ENCODE measurements at places on chromosomes 4 and X.

DNA sequence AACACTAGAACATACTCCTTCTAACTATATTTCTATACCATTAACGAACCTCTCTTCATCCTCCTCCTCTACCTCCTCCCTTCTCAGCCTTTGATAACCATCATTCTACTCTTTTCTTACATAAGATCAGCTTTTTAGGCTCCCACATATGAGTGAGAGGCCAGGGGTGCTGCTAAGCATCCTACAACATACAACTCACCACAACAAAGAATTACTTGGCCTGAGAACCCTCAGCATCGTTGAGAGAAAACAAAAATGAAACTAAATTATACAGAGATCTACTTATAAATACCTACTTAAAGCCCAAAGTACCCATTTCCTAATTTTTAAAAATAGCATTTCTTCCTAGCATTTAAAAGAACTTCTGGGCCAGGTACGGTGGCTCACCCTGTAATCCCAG, 77.7 kb downstream of the CC2D2A start:
- no peak for DNase-seq

DNA sequence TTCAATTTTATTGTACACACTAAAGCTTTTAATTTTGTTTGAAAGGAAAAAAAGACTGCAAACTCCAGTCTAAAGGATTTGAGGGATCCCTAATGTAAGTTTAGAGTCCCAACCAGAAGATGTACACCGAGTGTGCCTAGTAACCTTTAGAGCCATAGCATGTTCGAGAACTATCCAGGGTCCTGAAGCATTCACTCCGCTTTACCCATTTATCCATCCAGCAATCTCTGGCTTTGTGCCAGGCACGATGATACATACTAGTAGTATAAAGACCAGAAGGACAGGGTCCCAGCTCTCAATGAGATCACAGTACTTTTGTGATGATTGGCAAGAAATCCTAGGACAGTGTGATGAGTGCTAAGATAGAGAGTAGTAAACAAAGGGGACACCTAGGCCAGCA, 168.7 kb downstream of the STK32B start:
- no peak for DNase-seq

DNA sequence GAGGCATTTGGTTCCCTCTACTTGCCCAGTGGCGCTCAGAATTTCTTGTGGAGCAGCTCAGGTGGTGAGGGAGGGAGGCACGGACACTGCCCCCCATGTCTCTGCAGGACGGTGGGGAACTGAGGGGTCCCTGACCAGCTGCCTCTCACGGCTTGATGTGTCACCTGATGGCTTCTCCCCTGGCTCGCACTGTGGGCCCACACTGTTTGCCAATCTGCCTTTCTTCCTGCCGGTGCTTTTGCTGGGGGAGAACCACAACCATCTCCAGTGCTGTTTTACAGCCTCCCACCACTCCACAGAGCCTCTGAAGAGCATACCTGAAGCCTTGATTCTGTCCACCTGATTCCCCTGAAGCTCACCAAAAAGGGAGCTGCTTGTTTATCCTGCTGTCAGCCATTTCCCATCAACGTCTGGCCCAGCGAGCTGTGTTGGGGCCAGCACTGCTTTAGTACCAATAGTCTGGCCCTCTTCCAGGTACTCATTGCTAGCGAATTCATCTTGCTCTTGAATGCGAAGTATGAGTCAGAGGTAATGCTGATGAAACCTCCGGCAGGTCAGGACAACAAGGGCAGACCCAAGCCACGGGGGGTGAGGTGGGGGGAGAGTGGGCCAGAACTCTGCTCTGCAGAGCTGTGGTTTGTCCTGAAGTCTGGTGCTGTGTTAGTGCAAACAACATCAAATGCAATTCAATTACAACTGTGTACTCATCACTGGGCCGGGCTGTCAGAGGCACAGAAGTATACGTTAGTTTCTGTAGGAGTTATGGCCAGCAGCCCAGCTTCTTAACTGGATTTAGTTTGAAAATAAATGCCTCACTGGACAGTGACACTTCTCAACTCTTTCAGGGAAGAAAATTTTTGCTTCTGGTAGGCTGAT, 208.3 kb upstream of the JADE1 start:
- peak; percentile 7 for DNase-seq

- no peak for DNase-seq
Observed at GRCh38 chrX:49249616-49250015, 14.3 kb downstream of the CCDC22 start.

DNA sequence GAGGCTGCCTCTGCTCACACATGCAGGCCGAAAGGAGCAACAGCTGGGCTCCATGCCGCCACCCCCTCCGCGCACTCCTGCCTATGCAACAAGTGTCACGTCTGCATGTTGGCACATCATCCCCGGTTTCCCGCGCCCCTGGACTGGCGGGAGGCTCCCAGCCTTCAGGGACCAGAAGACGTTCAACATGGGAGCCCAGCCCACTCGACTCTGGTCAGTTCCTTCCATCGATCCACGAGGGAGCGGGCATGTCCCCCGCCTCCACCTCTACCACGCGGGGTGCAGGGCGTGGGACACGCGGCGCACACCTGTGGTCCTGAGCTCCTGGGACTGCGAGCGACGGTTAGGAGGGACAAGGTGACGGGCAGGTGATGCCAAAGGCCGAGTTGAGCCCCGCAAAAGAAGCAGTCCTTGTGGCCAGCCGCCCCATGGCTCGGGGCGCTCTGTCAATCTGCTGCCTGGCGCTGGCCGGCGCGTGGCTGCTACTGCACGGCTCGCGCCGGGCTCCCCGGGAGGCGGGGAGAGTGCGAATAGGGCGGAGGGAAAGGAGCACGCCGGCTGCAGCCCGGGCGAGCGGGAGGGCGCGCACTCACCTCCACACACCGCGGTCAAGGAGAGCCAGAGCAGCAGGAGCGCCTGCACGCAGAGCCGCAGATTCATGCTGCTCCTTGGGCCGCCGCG, 645 bp downstream of the APLN start:
- DNase-seq: peak; percentile 38

DNA sequence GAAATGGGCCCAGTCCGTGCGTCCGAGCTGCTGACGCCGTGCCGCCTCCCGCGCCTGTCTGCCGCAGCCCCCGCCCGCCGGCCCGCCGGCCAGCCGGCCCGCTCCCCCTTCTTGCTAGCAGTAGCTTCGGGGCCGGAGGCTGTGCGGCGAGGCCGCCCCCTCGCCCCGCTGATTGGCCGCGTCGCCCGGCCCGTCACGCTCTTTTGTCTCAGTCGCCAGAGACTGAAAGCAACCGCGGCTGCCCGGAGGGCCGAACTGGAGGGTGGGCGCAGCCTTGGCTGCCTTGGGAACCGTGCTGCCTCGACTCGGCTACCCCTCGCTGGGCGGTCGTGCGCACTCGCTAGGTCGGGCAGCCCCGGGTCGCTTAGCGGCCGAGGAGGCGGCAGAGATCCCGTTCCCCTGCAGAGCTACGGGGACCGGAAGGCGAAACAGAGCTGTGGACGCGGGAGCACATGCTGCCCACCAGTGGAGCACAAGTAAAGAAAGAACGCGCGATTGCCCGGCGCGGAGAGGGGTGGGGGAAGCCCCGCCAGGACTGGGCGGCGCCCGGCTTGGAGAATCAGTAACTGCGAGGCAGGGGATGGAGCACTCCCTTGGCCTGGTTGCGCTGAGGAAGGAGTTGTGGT, at the start of gene ZCCHC18:
Gene ZCCHC18, plus strand, starts transcription at position 198 of the 626 bp plus-strand sequence. CDS start 1,589 bp downstream, outside the sequence.
- DNase-seq: peak; percentile 23

- peak; percentile 3 for DNase-seq
Observed at GRCh38 chr4:175891851-175892250, 79.8 kb upstream of the GPM6A start.

DNA sequence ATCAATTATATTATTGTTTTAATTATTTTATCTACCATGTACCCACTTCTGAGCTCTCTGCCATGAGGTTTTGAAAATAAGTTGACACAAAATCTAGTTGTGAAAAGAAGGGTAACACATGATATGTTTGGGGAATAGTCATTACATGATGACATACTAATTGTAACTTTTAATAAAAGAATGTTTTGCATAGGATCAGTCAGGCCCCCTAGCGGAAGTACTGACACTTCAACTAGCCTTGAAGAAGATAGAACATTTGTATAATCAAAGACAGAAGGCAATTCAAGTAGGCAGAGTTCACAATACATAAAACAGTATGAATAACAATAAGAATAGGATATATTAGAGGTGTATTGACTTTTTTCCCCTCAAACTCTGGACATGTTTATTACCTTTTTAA, 1191.0 kb upstream of the AGA start:
- no peak for DNase-seq

DNA sequence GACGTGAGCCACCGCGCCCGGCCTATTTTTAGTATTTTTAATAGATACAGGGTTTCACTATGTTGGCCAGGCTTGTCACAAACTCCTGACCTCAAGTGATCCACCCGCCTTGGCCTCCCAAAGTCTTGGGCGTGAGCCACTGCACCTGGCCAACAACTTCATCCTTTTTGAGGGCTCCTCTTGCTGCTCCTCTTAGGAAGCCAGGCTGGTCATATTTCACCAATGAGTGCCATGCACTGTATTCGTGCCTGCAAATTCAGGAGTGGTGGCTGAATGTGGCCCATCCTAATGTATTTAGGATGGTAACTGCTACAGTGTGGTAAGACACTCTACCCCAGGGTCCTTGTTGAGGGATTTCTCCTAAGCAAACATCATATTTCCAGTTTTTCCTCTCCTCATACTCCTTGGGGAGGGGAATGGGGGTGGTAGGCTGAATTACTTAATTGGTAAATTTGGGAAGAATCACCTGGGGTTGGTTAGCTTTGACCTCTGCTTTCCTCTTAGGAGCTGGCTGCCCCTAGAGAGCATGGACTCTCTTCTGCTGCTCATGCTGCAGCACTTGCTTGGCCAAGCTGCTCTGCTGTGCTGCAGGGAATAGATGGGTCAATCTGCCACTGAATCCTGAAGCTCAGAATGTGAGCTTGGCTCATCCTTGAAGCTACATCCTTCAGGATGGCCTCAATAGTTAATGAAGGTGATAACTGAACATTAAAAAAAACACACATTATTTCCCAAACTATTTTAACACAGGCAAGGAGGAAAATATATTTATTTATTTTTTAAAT, 167.4 kb downstream of the HS3ST1 start:
- no peak for DNase-seq

GRCh38 chrX:149453030-149453429, 52.1 kb downstream of the IDS start:
- no peak for DNase-seq

DNA sequence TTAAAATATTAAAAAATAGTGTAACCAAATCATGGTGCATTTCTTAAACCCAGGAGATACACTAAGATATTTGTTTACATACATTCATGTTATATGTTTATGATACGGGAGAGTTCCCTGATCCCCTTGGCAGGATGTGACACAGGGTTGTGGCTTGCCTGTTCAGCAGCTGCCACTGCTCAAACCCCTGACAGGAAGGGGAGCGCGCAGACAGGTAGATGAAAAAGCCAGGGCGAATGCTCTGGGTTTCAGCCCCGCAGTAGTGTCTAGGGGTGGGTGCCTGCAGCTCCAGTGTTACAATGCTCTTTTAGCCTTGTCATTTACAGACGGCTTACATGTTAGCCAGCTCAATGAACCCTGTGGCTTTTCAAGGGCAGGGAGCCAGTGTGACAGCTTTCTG, 1343.8 kb upstream of the IGFBP7 start:
- DNase-seq: no peak

DNA sequence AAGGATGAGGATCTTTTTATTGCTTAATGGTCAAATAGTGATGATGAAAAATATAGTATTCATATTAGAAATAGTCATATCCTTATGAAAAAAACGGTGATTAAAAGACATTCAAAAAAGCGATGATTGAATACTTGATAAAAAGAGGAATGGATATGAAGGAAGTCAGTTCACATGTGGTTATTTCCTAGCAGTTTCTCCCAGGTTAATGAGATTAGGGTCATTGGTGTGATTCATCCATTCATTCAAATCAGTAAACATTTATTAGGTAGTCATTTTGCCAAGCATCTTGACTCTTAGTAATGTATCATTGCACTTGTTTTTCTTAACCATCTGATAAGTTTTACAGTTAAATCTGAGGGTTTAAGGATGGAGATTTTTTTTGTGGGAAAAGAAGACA, 294.1 kb downstream of the ARHGAP24 start:
- no peak for DNase-seq

- no peak for DNase-seq
Observed at GRCh38 chr4:164169591-164169990, 584.3 kb upstream of the SMIM31 start.

GRCh38 chrX:97700547-97700946, 816.8 kb downstream of the RPA4 start:
- DNase-seq: no peak

DNA sequence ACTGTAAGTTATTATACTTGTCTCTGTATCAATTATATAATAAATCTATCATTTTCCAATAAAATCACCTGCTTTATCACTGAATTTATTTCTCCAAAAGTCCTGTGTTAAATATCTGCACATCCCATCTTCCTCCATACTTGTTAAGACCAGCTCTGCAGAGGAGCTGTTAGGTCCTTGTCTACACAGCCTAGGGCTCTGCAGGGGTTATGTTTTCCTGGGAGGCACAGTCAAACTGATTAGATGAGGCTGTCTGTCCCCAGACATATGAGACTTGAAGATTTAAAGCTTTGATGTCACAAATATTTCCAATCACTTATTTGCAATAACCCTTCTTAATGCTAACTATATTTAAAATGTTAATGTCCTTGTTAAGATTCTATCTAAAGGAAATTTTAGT, 446.8 kb downstream of the TRAM1L1 start:
- DNase-seq: no peak

DNA sequence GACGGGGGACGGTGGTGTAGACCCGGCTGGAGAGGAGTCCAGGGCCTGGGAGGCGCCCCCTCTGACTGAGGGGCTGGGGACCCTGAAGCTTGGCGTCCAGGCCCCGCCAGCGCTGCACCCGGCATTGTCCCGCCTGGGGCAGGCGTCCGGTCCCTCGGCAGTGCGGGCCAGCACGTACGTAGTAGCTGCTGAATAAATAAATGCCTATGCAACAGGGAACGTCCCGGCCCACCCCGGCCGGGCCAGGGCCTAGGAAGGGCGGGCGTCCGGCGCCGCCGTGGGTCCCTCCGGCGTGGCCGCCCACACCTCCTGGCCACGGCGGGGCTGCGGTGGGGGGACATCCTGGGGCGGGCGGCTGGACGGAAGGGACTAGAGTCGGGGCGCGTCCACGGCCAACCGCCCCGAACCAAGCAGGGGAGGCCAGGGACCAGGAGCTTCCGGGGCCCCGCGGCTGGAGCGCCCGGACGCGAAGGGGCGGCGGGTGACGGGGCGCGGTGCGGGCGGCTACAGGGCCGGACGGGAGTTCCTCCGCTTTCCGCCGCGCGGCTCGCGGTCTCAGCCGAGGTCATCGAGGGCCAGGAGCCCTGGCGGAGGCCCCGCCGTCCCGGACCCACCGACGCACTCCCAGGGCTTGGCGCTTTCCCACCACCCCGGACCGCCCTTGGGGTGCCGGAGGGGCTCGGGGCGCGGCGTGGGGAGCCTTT, 886 bp upstream of the WWC2 start:
- DNase-seq: no peak

GRCh38 chr4:115222061-115222460, 108.6 kb upstream of the NDST4 start:
- DNase-seq: no peak

GRCh38 chrX:129983575-129984110, 1.2 kb downstream of the BCORL1 start:
- peak; percentile 34 for DNase-seq
